ENCODE measurements at places on chromosomes 4 and X.

DNA sequence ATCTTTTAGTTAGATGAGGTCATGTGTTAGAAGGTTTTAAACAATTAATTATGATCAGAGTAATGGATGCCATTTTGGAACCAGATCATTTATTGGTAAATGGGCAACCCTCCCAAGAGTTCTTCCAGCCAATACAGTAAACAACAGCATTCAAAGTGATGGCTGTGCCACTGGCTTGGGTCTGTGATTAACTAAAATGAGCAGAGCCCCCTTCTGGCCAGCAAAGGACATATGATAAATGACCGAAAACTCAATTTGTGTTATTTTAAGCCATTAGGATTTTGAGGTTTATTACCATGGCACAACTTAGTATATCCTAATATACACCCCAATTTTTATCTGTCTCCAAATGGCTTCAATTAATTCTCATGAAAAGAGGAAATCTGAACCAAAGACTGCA, 90.8 kb upstream of the NPFFR2 start:
- no peak for DNase-seq

DNA sequence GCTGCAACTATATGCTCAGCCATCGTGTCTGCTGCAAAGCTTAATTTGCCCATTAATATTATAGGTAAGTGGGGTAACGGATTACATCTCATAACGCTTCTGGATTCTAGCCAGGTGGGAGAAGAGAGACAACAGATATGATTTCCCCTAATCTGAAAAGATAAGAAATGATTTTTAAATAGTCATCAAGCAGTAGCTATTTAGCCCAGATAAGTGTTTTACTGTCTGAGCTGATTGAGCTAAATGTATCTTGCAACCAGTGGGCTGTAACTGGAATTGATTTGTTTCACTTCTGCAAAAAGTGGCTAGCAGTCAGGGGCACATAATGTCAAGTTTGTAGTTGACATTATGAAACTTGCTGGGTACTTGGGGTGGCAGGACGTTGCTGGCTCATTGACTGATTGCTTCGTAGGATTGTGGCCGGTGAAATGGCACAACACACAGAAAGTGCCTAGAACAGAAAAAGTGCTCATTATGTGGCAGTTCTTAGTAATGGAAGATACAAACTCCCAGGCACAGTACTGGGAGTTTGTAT, 18.5 kb downstream of the LAP3 start:
- DNase-seq, result no peak

GRCh38 chrX:38175139-38175538, 45.5 kb downstream of the SRPX start:
- peak; percentile 22 for DNase-seq

GRCh38 chr4:158535130-158535614, 13.5 kb downstream of the RXFP1 start:
- peak; percentile 84 for DNase-seq

DNA sequence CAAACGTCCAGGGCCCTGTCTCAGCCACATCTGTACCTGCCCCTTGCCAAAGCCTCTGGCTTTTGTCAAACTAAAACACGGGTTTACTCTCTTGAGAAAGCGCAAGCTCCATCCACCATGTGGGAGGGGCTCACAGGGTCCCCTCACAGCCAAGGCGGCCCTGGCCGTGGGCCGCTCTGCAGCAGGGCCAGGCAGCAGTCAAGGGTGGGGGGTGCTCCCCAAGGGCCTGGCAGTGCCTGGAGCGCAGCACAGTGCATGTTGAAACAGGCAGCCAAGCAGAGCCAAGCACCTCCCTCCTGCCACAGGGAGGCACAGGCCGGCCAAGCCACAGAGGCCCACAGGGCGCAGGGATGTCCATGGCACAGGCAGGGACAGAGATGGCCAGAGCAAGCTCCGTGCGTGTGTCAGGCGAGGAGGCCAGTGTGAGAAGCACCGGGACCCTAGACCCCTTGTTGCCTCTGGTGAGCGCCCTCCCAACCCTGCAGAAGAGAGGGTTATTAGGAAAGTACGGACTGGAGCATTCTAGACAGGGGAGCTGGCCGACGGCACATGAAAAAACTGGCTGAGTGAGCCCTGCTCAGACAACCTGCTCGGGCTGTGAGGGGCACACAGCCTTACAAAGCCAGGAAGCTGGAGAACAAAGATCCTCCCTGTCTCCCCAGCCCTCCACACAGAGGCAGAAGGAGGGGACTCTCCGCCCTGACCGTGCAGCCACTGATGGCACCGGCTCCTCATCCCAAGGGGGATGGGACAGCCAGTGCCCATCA, 39.0 kb downstream of the FAM53A start:
- no peak for DNase-seq

- DNase-seq, result no peak
Measured at GRCh38 chr4:139247700-139248238, 32.3 kb downstream of the MGARP start.

DNA sequence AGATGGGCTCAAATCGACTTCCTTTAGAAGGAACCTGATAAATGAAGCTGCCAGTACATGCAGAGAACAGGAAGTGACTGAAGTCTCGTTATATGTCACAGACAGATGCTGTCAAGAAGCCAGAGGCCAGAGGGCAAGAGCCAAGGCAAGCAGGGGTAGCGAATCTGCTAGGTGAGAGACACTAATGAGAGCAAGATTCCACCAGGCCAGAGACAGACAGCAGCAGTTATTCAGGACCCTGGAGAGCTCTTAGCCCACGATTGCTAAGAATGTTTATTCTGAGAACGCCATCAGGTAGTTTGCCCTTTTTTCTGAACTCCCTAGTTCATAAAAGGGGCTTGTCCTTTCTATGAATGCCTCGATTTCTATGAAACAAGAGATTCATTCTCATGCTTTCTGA, 73.7 kb downstream of the BEND2 start:
- DNase-seq, result peak; percentile 4

GRCh38 chrX:56248492-56248891, 16.3 kb downstream of the KLF8 start:
- DNase-seq, result peak; percentile 16

- no peak for DNase-seq
Measured at GRCh38 chr4:139791681-139792080, 126.1 kb downstream of the MGST2 start.

DNA sequence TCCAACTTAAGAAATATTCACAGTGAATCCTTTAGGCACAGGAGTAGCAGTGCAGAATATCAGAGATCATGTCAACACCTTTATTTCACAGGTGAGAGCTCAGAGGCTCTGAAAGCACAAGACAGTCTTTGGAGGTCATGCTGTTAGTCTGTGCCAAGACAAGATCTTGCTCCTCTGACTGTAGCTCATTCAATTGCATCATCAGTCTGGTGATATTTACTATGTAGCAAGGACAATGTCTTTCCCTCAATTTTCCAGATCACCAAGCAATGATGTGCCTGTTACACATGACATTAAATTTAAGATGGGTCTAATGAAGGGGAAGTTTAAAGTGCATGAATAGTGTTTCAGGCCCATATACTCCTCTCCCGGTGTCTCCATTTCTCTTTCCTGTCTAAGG, 277.5 kb downstream of the IL15 start:
- no peak for DNase-seq

DNA sequence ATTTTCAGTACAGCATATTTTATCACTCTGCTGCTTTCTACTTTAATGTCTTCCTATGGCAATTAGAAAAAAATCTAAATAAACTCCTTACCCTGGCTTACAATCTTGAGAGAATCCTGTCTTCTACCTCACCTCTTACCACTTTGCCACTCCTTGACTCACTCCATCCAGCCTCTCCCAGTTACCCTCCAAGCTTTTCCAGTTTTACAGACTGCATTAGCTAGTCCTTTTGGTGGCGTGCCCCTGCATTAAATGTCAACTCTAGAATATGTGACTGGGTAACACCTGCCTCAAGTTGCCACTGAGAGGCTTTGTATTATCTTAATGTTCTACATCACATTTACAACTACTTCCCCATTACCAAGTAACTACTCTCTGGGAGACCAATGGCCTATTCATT, 7.5 kb upstream of the CDKL2 start:
- DNase-seq, result no peak

- DNase-seq, result peak; percentile 84
Measured at GRCh38 chr4:106019771-106020170, 124.5 kb downstream of the NPNT start.

- peak; percentile 64 for DNase-seq
Measured at GRCh38 chr4:138192113-138192512, 50.0 kb downstream of the SLC7A11 start.

GRCh38 chr4:112130906-112131305, 14.3 kb upstream of the FAM241A start:
- no peak for DNase-seq

All from fibroblast of skin of right biceps (primary cell).